ENCODE measurements at places on chromosomes 6 and 20.

DNA sequence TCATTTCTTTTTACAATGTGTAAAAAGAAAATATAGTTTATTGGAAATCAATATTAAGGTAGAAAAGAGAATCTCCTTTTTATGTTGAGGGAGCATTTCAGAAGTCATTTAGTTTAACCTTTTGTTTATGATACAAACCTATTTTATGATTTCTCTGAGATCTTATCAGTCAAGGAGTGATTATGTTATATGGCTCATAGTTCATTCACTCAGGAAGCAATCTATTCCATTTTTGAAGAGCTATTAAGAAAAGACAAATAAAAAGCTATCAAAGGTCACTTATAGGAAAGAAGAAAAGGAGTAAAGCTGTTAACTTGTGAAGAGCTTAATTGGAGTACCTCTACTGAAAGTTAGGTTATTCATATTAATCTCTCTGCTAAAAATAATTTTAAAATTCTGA is 526.6 kb upstream of the JAG1 start:
- no peak for DNase-seq

- no peak for DNase-seq
Measured at GRCh38 chr6:39693206-39693605, 32.0 kb downstream of the KIF6 start.

DNA sequence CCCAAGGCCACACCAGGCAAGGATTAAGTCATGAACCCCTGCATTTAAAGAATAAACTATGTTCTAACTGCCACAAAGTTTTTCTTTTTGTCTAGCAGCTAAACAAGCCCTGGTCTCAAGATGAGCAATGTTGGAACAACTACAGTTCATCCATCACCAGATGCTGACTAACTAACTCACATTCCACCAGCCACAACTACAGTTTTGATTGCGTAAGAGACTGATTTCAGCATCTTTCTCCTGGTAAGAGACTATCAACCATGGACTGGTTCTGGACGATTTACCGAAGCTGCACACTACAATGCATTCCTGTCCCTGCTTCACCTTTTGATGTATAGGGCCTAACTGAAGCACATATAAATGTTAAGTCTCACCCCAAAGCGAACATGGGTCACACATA is 43.0 kb downstream of the F13A1 start:
- no peak for DNase-seq

GRCh38 chr6:35573495-35574110 is 60.9 kb upstream of the TULP1 start:
- DNase-seq = no peak

DNA sequence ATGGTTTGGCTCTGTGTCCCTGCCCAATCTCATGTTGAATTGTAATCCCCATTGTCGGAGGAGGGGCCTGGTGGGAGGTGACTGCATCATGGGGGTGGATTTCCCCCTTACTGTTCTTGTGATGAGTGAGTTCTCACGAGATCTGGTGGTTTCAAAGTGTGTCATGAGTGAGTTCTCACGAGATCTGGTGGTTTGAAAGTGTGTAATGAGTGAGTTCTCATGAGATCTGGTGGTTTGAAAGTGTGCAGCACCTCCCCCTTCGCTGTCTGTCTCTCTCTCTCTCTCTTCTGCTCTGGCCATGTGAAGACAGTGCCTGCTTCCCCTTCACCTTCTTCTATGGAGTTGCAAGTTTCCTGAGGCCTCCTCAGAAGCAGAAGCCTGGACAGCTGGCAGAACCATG is 87.6 kb downstream of the MYLK4 start:
- DNase-seq = no peak

DNA sequence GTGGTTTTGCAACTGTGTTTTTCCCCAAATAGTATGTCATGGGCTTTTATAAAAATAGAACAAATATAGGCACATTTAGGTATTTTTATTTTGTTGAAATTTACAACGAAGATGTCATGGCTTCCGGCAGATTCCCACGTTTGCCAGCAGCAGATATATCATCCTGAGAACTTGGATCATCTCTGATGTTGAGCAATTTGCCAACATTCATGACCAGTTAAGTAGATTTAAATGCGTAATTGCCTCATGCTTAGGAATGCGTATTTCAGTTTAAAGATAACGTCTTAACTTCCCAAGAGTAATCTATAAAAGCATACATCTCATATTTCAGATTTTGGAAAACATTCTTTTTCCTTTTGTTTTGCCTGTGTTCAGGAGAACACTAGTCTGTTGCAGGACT is 457.8 kb downstream of the QKI start:
- DNase-seq = no peak

DNA sequence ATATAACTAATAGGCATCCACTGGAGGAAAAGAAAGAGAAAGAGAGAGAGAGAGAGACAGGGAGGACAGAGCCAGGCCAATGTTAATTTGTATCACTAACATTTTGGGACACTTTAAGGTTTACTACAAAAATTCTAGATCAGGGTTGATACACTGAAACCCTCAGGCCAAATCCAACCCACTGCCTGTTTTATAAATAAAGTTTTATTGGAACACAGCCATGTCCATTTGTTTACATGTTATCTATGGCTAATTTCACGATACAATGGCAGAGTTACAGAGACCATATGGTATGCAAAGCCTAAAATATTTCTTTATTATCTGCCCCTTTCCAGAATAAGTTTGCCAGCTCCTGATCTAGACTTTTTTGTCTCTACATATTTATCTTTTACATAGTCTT is 263.9 kb downstream of the ZNF217 start:
- DNase-seq = no peak

DNA sequence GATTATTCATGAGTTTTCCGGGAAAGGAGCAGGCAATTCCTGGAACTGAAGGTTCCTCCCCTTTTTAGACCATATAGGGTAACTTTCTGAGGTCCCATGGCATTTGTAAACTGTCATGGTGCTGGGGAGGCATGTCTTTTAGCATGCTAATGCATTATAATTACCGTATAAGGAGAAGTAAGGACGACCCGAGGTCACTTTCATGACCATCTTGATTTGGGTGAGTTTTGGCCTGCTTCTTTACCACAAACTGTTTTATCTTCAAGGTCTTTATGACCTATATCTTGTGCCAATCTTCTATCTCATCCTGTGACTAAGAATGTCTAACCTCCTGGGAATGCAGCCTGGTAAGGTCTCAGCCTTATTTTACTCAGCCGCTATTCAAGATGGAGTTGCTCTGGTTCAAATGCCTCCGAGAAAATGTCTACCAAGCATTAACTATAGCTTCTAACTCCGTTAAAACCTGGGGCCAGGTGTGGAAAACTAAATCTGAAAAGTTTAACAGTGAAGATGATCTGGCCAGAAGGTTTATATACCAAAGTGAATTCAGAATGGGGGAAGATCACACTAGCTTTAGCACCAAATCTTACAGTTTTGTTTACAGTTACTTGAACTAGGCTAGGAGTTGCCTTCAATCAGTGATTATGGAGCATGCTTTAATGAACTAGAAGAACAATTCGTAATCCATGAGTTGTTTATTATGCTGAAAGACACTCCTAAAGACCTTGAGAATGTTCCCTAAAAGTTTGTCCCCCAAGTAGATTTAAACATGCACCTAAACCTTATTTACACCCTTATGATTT is 80.0 kb upstream of the TOP1 start:
- no peak for DNase-seq

DNA sequence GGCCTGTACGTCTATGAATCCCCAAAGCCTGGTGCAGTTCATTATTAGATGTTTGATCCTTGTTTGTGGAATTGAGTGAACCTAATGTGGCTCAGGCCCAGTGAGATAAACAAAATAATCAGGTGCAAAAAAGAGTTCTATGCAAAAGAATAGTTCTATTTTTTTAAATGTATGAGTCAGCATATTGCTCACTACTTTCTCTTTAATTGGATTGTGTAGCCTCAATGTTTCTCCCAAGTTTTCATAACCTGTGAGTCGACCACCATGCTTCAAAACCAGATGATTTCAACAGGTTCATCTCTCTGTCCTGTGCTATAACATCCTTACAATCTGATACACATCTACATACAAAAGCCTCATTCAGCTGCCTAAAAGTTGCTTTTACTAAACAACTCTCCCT is 116.5 kb upstream of the HDAC2 start:
- DNase-seq = no peak

- DNase-seq = no peak
Measured at GRCh38 chr20:63752411-63753101, 13.0 kb downstream of the SLC2A4RG start.

GRCh38 chr6:15350386-15351083 is 104.7 kb downstream of the JARID2 start:
- DNase-seq = no peak

GRCh38 chr6:43216200-43216599 is 13.1 kb downstream of the DNPH1 start:
- DNase-seq = no peak

DNA sequence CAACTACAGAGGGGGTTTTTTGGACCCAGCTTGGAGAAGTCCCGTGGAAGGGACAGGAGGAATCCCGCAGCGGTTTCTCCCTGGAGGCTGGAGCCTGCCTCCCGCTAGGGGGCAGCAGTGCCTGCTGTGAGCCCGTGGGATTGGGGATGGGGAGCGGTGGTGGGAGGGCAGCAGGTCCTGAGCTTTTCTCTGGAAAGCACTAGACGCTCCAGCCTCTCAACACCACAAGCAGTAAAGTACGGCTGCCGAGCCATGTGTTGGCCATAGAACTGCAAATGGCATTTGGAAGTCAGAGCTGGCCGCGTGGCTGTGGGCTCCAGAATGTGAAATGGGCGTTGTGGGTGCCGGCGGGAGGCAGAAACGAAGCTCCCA is 47.8 kb downstream of the GMPR start:
- no peak for DNase-seq

DNA sequence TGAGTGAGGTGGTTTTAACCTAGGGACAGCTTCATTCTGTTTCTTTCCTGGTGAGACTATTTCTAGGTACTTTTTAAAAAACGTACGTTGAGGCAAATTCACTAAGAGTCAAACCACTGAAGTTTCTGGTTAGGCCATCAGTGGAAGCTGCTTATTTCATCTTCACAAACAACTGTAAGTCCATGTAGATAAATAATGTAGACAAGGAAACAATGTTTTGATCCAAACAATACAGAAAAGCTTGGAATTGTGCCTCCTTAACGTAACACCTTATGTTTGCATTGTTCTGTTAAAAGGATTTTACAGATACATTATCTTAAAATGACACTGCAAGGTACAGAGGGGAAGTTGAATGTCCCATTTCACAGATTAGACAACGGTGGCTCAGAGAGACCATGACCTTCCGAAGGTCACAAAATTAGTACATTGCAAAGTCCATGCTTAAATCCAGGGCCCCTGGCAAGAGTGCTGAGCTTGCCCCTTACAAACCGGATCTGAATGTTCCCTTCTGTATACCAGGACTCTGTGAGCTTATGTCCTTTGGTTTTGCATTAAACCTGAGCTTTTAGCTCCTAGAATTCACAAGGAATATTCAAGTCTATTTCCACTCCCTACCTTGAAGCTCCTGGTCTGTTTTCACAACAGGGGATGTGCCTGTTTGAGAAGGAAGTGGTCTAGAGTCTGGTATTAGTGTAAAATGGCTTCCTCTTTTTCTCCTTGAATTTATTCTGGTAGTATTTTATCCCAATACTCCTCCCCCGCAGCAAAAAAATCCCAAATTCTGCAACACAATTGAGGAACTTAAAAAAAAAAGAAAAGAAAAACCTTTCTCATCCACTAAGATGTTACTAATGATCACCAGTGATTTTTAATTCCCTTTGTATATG is 28.9 kb upstream of the ZNF217 start:
- DNase-seq = no peak

DNA sequence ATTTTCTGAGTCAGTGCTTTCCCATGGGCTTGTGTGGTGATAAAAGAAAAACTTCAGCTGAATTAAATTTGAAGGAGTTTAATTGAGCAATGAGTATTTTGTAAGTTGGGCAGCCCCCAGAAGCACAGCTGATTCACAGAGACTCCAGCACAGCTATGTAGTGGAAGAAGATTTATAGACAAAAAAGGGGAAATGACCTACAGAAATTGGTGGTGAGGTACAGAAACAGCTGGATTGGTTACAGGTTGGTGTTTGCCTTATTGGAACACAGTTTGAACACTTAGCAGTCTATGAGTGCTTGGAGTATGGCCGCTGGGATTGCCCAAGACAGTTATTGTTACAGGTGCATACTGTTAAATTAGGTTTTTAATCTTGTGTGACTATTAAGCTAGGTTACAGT is 96.9 kb upstream of the PTPRK start:
- no peak for DNase-seq

DNA sequence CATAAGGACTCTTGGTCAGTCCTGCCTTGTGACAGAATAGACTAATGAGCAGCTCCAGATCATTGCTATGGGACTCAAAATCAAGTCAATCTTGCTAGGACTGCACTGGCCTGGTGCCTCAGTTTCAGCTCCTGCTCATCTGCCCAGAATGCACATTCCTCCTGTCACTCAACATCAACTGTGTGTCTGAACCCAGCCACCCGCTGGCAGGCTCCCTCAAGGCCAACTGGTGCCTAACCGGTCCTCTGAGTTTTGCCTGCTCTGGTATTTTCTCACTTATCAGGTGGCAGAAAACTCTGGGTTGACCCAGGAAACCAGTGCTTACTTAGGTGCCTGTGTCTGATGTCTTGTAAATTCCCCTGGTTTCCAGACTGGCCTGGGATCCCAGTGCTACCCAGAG is 297.7 kb downstream of the DHX35 start:
- DNase-seq = no peak

- no peak for DNase-seq
Measured at GRCh38 chr20:24782801-24783630, 166.1 kb upstream of the CST7 start.

DNA sequence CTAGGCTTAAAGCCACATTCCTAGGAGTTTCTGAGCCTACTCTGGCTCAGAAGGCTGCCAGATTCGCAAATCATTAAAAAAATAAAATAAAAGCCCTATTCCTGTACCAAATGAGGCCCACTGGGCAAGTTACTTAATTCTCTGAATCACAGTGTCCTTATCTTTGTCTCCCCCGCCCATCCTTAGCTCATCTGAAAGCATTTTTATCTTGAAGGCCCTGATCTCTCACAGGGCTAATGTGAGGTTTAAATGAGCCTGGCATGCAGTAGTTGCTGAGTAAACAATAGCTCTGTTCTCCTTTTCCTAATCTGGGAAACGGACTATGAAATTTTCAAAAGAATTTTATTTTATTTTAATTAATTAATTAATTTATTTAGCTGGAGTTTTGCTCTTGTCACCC is 2.1 kb upstream of the ZBTB12 start:
- DNase-seq = no peak

All from activated naive CD4-positive, alpha-beta T cell treated with anti-CD3 and anti-CD28 coated beads, Interleukin-2, amount 50 U/mL, for 16 hours (primary cell).